Urinary bladder (tissue), 4 donors: ENCODE measurements at places on chromosomes 13 and 19.

- no peak for DNase-seq
Observed at GRCh38 chr19:56692206-56692895, 20.8 kb upstream of the ZNF835 start.

GRCh38 chr13:94464771-94465170 is 14.7 kb downstream of the DCT start:
- DNase-seq, result no peak

GRCh38 chr19:55146078-55146704 is 2.8 kb downstream of the TNNT1 start:
- DNase-seq, result no peak

DNA sequence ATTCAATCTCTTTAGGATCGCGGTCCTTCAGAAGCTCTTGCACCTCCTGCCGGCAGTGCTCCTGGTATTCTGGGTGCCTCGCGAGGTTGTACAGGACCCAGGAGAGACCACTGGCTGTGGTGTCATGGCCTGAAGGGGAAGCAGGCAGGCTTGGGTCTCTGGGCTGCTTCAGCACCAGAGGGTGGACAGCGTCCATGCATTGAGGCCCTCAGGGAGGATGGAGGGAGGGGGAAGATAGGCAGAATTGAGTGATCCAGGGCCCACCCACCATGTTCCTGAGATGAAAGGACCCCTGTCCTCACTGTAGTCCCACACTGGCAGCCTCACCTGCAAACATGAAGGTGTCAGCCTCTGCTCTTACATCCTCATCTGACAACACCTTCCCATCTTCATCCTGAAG is 17.9 kb upstream of the OR10H5 start:
- no peak for DNase-seq

GRCh38 chr13:113324398-113324797 is 27.4 kb downstream of the LAMP1 start:
- no peak for DNase-seq

DNA sequence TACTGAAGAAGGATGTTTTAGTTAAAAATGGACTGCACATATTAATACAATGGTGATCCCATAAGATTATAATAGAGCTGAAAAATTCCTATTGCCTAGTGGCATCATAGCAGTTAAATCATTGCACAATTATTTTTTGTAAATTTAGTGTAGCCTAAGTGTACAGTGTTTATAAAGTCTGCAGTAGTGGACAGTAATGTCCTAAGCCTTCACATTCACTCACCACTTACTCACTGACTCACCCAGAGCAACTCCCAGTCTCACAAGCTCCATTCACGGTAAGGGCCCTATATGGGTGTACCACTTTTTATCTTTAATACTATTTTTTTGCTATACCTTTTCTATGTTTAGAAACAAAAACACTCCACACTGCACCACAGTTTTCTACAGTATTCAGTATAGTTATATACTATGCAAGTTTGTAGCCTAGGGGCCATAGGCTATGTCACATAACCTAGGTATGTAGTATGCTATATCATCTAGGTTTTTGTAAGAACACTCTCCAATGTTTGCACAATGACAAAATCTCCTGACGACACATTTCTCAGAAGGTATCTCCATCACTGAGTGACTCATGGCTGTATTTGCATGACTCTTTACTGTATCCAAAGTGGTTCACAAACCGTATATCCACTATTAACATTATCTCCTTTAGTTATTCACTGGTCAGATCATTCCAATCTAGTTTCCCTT is 536.0 kb downstream of the KLF12 start:
- no peak for DNase-seq

GRCh38 chr13:61135583-61135982 is 280.1 kb downstream of the PCDH20 start:
- DNase-seq, result no peak

DNA sequence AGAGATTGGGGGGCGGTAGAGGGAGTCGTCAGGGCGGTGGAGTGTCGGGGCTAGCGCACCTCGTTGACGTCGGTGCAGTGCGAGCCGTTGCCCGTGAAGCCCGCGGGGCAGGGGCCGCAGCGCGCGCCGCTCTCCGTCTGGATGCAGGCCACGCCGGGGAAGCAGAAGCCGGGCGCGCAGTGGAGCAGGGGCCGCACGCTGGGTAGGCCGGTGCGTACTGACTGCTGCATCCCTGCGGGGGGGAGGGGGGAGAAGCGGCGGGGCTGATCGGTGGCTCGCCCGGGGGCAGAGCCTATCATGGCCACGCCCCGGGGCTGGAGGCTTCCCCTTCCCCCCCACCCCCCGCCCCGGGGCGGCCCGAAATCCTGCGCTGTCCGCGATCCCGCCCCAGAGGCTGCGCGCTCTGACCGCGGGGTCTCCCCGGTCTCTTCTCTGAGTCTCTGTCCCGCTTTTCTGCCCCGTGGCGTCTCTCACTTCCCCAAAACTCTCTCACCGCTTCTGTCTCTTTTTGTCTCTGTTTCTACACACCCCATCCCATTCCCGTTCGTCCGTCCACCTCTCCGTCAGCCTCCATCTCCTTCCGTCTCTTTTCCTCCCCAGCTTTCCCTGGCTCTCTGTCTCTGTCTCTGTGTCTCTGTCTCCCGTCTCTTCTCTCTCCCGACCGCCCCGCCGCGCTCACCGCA is 1.1 kb downstream of the COMP start:
- no peak for DNase-seq

DNA sequence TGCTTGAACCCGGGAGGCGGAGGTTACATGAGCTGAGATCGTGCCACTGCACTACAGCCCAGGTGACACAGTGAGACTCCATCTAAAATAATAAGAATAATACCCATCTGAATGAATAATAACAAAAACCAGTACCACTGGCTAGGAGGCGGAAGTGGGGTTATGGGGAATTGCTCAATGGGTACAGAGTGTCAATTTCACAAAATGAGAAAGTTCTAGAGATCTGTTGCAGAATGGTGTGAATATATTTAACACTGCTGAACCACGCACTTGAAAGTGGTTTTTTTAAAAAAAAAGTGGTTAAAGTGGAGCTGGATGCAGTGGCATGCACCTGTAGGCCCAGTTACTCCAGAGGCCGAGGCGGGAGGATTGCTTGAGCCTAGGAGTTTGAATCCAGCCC is 18.5 kb downstream of the KLF2 start:
- no peak for DNase-seq

DNA sequence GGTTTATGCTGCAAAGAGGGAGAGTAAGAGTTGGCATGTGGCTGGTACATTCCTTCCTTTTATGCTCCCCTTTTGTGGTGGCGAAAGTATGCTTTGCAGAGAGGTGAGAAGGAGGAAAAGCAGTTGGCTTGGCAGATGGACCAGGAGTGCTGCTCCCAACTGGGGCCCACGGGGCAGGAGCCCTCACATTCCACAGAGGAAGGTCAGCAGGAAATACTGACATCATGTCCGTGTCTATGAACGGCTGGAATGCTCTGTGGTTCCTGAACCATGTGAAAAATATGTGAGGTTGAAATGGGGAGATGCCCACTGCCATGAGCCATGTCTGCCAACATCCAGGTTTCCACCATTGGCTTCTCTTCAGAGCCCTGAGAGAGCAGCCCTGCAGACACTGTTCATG is 33.3 kb upstream of the GAS6 start:
- no peak for DNase-seq

DNA sequence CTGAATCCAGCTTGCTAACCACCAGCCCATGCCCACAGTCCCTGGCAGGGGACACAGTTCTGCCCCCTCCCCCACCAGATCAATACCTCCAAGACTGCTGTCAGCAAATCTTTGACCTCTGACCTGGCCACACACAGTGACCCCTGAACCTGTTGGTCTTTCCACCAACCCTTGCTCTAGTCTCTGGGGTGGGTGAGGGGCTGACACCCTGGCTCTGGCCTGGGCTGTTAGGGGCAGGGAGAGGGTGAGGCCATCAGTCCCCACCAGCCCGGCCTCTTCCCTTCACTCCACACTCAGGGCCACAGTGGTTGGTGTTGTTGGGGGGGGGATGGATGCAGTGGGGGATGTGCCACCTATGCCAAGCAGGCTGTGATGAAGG is 21.8 kb upstream of the SLC7A10 start:
- no peak for DNase-seq

- DNase-seq, result no peak
Observed at GRCh38 chr13:40438022-40438680, 228.3 kb downstream of the FOXO1 start.

- DNase-seq, result no peak
Observed at GRCh38 chr13:110450016-110450900, 111.3 kb downstream of the RAB20 start.

- DNase-seq, result no peak
Observed at GRCh38 chr13:43107780-43108179, 84.4 kb downstream of the DNAJC15 start.

DNA sequence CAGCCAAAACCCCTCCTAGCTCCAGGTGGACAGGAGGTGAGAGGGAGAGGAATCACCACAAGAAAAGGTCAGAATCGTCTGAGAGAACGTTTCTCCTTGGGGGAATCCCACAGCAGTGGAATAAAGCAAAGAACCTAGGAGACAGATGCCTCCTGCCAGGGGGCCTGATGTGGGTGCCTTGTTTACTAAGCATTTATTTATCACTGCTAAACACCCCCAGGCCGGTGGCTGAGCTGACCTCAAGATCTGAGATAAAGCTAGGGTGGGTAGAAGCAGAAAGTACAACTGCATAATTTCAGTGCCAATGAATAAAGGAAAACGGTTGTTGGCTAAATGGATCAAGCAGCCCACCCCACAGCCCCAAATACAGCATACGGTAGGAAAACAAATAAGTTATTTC is 33.9 kb upstream of the ATP11A start:
- DNase-seq, result no peak

DNA sequence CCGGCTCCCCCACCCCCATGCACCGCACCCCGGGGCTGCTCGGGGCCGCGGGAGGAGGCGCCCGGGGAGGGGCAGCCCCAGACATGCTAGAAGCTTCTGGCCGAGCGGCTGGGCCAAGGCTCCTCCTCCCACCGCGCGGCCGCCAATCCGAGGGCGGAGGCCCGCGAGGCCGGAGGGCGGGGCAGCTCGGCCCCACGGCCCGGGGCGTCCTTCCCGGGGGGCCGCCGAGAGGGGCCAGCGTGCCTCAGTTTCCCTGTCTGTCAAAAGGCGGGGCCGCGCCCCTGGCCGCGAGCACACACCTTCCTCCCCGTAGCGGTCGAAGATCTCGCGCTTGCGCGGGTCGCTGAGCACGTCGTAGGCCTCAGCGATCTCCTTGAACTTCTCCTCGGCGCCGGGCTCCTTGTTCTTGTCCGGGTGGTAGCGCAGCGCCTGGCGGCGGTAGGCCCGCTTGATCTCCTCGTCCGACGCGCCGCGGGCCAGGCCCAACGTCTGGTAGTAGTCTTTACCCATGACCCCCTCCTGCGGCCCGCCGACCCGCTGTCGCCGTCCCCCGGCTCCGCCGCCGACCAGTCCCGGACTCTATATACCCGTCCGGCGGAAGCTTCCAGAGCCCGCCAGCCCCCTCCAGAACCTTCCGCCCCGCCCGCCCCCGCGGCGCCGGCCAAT is at the start of gene DNAJB1:
Gene DNAJB1, minus strand, starts transcription at position 558 of the 666 bp plus-strand sequence. Its CDS starts 48 bp downstream, at position 510.
- DNase-seq, result no peak

- no peak for DNase-seq
Observed at GRCh38 chr19:28281676-28282075, 931.3 kb downstream of the UQCRFS1 start.
